Stimulated activated CD4-positive, alpha-beta T cell treated with anti-CD3 and anti-CD28 coated beads, Interleukin-2, amount 100 ng/mL, for 48 hours (primary cell): ENCODE measurements at places on chromosomes 2 and 18.

GRCh38 chr2:88671786-88672427, 19.6 kb upstream of the RPIA start:
- no peak for DNase-seq

DNA sequence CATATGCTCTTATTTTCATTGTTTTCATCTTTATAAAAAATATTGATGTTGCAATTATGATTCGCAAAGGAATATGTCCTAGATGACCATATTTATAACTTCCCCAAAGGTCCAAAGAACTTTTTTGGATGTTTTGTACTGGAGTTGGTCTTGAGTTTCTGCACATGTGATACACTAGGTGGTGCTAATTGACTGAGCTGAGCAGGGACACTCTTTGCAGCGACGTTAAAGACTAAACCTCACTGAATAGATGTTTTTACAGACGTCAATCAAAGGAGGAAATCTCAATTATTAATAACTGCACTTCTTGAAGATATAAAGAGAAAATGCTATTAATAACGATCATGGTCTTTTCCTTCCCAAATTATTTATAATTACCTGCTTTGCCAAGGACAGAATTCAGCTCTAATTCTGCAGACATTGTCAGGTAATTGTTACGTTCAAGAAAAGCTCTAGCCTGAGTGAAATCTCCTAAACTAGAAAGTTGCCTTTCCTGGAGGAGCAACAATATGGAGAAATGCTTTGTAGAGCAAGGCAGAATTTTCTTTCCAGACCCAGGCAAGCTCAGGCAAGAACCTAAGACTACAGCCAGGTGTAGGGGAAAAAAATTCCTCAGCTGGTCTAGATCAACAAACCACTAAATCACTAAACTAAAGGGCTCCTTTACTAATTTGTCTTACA, 119.3 kb upstream of the RBBP8 start:
- no peak for DNase-seq

GRCh38 chr2:171102802-171103201, 57.9 kb downstream of the TLK1 start:
- DNase-seq = no peak

DNA sequence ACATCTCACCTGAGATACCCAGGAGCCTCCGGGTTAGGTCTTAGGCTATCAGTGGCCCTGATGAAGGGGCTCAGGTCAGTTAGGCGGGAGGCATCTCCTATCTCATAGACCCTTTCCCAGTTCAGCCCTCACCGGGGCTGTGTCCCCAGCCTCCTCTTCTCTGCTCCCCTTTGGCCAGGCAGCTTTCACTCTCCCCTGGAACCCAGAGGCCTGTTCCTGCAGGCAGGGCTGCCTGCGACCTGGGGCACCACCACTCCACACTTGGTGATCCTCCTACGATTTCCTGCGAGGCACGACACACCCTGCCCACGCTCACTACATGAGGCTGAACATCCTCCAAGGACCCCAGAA, 51.2 kb downstream of the SFXN5 start:
- no peak for DNase-seq

DNA sequence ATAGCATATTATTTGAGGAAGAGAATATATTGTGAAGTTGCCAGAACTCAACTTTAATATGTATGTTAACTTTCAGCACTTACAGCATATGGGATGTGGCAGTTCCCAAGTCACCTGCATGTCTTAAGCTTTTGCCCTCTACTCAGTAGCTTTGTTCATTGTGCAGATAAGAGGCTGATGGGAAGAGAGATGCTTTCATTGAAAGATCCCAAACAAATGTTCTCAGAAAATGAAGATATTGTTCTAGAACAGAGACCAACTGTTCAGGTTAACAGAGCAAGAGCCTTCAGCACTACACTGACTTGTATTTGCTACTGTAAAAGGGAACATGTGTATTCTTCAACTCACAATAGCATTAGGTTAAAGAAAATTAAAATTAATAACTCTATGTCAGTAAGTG, 28.1 kb downstream of the GAREM1 start:
- no peak for DNase-seq
